ENCODE measurements at places on chromosomes 11 and 22.

DNA sequence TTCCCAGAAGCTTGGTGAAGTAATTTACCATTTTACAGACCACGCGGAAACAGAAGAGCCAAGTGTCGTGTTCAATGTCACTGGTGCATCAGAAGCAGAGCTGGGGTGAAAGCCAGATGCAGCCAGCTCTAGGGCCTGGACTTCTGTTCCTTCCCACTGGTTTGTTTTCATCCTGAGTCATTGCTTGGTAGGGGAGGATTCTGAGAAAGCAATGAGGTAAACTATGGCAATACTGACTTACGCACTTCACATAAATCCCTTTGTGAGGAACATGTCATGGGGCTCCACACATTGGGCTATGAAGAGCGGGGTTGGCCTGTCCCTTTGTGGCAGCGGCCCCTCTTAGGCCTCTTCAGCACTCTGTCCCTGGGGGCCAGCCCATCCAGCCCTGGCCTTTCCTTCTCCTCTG lies 52.4 kb upstream of the RBFOX2 start:
- no peak for DNase-seq

- no peak for DNase-seq
These were observed 3.7 kb upstream of the SIK2 start for GRCh38 chr11:111598559-111598958.

DNA sequence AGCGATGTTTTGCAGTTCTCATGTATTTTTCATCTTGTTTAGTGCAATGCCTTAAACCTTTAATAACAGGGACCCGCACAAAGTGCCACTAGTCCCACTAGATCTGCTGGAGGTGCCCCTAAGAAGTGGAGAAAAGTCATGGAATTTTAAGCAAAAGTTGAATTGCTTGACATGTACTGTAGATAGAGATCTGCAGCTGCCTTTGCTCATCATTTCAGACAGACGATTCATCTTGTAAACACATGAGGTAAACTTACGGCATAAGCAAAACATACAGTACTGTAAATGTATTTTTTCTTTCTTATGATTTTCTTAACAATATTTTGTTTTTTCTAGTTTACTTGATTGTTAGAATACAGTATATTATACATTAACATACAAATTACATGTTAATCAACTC lies 295.6 kb downstream of the CASP12 start:
- DNase-seq = no peak

DNA sequence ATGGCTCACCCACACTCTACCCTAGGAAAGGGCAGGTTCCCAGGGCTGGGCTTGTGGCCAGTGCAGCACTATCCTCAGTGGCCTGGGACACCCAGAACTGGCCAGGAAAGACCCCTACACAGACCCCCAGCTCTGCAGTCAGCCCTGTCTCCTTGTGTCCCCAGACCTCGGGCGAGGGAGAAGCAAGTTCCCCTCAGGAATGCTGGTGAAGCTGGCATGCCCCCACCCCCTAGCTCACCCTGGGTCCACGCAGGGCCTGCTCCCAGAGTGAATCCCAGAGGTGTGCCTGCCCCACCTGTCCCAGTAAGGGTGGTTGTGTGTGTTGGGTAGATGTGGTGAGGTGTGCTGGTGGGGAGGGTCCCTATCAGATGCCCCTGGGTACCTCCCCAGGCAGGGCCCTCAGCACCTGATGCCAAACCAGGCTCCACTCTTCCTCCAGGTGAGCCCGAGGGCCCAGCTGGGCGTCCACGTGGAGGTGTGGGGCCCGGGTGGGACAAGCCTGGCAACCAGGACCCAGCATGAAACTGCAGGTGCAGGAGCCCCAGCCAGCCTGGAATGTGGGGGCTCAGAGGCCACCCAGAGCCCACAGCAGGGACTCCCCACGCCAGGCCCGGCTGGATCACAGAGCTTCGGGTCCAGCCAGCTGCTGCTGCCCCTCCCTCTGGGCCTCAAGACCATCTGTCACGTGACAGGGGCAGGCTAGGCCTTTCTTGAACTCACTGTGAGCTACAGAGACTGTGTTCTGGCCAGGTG lies 48.4 kb upstream of the KCNQ1OT1 start:
- no peak for DNase-seq

GRCh38 chr22:24495365-24495675 lies 188 bp downstream of the UPB1 start:
- no peak for DNase-seq

DNA sequence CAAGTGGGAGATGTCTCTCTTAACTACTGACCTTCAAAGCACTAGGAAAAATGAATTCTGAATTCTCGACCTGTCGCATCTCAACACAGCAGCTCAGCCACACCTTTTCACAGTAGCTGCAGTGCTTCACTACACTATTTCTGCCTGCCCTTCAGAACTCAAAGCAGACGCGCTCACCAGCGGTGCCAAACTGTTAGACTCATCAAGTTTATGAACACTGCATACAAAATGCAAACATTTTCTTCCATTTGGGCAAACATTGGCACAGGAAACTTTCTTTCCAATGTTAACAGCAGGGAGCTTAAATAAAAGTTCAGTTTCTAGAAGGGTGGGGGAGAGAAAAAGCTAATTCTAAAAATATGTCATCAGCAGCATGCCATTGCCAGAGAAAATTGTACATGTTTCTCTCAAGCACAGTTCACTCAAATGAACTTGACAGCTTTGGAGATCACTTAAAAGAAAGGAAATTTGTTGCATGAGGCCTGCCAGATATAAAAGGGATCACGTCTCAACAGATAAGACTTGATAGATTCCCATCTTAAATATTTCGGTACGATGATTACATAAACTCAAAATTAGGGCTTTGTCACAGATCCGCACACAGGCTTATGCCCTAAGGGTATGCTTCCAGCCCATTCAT lies 82.7 kb downstream of the CADM1 start:
- no peak for DNase-seq

DNA sequence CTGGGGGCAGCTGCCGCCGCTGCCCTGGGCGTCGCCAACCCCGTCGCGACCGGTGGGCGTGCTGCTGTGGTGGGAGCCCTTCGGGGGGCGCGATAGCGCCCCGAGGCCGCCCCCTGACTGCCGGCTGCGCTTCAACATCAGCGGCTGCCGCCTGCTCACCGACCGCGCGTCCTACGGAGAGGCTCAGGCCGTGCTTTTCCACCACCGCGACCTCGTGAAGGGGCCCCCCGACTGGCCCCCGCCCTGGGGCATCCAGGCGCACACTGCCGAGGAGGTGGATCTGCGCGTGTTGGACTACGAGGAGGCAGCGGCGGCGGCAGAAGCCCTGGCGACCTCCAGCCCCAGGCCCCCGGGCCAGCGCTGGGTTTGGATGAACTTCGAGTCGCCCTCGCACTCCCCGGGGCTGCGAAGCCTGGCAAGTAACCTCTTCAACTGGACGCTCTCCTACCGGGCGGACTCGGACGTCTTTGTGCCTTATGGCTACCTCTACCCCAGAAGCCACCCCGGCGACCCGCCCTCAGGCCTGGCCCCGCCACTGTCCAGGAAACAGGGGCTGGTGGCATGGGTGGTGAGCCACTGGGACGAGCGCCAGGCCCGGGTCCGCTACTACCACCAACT lies 1.0 kb downstream of the FUT4 start:
- no peak for DNase-seq

DNA sequence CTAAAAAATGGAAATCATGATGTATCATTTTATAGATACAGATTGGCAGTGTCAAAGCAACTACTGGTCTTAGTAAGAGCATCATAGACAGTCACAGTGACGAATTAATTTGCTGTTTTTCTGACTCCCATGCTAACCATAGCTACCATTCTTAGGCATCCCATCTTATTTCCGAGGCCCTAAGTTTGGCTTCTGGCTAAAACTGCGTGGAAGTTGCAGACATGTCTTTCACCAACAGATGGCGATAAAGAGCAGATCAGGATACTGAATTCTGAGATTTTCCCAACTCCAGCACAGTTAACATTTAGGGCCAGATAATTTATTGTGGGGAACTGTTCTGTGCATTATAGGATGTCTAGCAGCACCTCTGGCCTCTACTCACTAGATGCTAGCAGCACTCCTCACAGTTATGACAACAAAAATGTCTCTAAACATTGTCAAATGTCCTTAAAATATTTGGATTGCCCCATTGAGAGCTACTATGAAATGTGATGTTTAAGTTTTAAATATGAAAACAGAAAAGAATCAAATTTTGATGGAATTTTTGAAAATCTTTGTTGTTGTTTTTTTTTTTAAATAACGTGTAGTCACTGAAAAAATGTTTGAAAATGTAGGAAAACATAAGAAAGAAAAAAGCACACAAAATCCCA lies 16.3 kb downstream of the OR2AG2 start:
- peak; percentile 38 for DNase-seq

DNA sequence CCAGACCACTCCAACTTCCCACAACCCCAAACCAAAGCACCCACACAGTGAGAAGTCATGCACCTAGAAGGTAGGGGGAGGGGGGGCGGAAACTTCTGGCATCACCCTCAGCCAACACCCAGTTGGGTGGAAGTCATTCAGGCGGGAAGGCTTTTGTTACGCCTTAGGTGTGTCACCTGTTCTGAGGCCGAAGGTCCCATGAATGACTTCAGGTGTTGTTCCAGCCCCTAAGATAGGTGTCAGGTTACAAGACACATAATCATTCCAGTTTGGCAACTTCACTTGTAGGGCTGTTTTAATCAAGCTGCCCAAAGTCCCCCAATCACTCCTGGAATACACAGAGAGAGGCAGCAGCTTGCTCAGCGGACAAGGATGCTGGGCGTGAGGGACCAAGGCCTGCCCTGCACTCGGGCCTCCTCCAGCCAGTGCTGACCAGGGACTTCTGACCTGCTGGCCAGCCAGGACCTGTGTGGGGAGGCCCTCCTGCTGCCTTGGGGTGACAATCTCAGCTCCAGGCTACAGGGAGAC lies at the start of gene TMPRSS4:
TMPRSS4 (plus strand) TSS at position 325 of the 528 bp plus-strand sequence. CDS start 225 bp downstream, outside the sequence.
- no peak for DNase-seq

- no peak for DNase-seq
These were observed 70.1 kb upstream of the PICALM start for GRCh38 chr11:86138958-86139357.

GRCh38 chr11:117220568-117220967 lies 11.3 kb downstream of the PCSK7 start:
- DNase-seq = no peak
